K562 (cell line): ENCODE measurements at places on chromosomes 1 and 21. TPM values are rescaled to one million over a fixed set of nuclear protein-coding genes. Genes with fewer than 3 reads are reported as not detected.

Gene PDE9A
- 0.27 TPM in 1 of 2 replicates, not detected in the other for total RNA-seq

Gene TMPRSS3
- total RNA-seq = not detected in 2 replicates

Gene ATP6V1G3
- total RNA-seq = not detected in 2 replicates

Gene DMBX1
- total RNA-seq = 2.5 and 3.8 TPM in 2 replicates

Gene CACNA1S
- not detected in 2 replicates for total RNA-seq

Gene PRDM16
- total RNA-seq = 0.02 and 0.27 TPM in 2 replicates

Gene SH2D2A
- 33.6 TPM in 2 replicates for total RNA-seq

Gene LY9
- total RNA-seq = not detected in 2 replicates

Gene MTARC1
- total RNA-seq = 0.11 TPM in 1 of 2 replicates, not detected in the other

Gene AXDND1
- not detected in 2 replicates for total RNA-seq

Gene HSPG2
- total RNA-seq = 139 and 160 TPM in 2 replicates

Gene SDHC
- 161 and 178 TPM in 2 replicates for total RNA-seq

Gene TDRD5
- total RNA-seq = 0.07 and 0.33 TPM in 2 replicates

Gene FCRL3
- total RNA-seq = not detected in 2 replicates

Gene MX2
- 0.95 and 1.0 TPM in 2 replicates for total RNA-seq

Gene RIPPLY3
- total RNA-seq = not detected in 2 replicates

Gene C1orf94
- not detected in 2 replicates for total RNA-seq

Gene LCE1A
- not detected in 2 replicates for total RNA-seq

Gene ARHGEF16
- total RNA-seq = 0.98 and 1.2 TPM in 2 replicates

Gene TEDDM1
- total RNA-seq = not detected in 2 replicates

Gene PTPRC
- 62.9 and 67.6 TPM in 2 replicates for total RNA-seq

Gene CAMTA1
- 72.4 and 74.7 TPM in 2 replicates for total RNA-seq
